ENCODE measurements at places on chromosomes 4 and X.

DNA sequence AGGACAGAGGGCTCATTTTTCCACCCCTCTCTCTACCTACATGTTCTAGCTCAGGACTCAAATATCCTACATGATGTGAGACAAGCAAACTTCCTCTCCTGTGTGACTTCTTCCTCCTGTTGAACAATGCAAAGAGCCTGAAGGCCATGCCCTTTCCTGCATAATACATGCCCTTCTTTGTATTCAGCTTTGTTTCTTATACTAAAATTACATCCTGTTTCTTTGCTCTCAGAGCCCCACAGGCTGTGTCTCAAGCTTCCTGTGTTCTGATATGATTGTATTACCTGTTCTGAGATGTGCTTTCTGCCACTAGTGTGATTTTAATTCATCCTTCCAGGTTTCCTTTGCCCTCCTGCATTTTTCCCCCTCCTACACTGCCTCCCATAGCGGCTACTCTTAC, 166.4 kb upstream of the AFF2 start:
- DNase-seq, result no peak

DNA sequence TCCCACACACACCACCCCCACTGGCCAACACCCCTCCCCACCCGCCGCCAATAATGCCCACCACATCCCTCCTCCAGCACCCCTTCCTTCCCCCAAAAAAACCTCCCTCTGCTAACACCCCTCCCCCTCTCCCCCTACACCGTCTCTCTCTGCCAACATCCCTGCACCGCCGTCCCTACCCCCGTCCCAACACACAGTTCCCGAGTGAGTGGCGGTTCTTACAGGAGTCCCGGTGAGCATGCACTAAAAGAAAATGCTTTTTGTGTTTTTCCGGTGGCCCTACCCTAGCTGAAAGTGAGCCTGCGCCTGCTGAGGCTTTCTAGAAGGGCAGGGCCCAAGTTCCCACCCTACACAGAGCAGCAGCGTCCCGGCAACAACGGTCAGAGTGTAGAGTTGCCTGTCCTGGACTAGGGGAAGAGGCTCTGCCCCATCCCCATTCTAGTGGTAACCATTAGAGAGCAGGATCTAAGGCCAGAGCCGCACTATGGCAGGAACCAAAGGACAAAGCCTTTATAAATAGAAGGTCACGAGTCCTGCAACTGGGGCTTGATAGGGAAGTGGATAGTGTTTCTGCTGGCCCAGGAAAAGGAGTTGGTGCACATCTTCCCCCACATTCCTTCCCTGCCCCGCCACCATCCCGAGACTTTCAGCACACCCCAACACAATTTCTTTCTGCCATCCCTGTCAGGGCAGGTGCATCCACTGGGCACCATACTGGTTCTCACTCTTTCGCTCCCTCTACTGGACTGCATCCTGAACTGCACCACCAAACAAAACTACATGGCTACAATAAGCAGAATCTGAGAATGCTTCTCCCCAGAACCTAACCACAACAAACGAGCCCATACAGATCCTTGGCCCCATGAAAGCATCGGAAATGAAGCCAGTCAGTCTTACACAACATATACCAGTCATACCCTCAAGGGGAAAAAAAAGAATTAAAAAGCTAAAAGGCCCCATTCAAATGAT, 78.1 kb upstream of the PAGE3 start:
- DNase-seq, result no peak

DNA sequence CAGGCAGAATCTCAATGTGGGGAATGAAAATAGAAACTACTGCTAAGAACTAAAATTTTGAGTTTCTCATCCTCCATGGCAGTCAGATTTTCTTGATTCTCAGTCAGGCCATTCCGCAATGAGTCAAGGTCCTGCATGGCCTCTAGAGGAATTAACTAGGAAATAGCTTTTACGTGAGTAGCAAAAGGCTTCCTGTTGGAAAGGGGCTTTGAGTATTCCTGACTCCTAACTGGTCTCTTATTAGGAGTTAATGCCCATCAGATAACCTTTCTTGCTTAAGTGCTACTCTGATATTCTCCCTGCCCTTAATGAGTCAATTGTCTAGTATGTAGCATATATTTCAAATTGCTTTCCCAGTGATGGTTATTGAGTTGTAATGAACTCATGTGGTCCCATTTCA, 65.7 kb upstream of the ARHGAP24 start:
- no peak for DNase-seq

- DNase-seq, result no peak
Observed at GRCh38 chr4:152128356-152128755, 367.5 kb upstream of the GATB start.

DNA sequence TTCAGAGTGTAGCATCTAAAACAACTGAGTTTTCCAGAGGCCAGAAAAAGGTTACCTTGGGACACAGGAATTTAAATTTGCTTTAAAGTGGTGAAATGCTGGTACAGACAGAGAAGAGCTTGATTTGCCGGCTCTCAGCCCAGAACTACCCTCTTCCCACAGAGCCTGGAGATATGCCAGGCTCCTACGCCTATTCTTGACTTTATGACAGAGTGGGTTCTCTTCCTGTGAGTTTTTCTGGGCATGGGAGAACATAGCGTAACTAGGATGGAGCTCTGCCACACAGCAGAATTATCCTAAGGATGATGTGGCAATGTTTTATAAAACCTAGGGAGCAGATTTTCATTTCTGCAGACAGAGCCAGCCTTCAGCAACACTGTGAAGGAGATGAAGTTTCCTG, 241.8 kb downstream of the GRIA3 start:
- no peak for DNase-seq

- no peak for DNase-seq
Observed at GRCh38 chr4:91497892-91498291, 805.9 kb upstream of the GRID2 start.

GRCh38 chr4:86130160-86130933, 229.5 kb downstream of the MAPK10 start:
- no peak for DNase-seq

DNA sequence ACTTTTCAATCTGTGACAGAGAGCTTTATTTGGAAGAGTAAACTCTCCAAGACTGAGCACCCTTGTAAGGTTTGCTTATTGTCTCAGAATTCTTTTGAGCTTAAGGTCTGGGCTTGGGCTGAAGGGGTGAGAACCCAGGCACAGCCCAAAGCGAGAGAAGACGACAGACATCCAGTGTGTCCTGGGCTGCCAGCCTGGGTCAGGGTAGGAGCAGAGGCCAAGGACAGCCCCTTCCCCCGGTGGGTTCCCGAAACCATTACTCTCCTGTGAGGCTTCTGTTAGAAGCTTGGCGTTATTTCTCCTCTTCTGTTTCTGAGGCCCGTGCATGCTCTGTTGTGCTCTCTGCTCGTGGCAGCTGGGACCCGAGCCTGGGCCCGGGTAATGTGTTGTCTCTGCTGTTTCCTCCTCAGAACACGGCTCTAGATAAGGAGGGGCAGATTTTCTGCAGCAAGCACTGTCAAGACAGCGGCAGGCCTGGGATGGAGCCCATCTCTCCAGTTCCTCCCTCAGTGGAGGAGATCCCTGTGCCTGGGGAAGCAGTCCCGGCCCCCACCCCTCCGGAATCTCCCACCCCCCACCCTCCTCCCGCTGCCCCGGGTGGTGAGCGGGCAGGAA, 177.5 kb downstream of the DCLK2 start:
- DNase-seq, result no peak

GRCh38 chr4:6682862-6683590, 10.7 kb upstream of the S100P start:
- no peak for DNase-seq

DNA sequence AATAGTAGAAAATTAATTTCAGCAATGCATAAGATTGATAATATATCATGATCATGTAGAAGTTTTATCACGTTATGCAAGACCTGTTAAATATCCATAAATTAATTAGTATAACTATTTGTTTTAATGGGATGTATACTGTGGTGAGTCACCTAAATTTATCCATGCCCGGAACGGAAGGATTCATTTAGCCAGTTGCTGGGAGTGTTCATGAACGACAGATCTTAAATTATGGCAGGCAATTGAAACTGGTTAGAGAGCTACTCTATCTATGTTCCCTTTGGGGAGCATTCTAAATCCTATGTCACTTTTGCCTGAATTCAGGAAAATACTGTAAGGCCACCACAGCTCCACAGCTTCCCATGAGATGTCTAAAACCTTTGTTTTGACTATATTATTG, 1950.5 kb upstream of the AGA start:
- DNase-seq, result no peak

- DNase-seq, result no peak
Observed at GRCh38 chrX:121356850-121357171, 309.4 kb downstream of the GLUD2 start.

All from endothelial cell (in vitro differentiated cells).